Vagina (tissue), 2 donors: ENCODE measurements at places on chromosomes 13 and 19. TPM values are rescaled to one million over a fixed set of nuclear protein-coding genes. Genes with fewer than 3 reads are reported as not detected.

The LRFN3 gene
- 9.1 TPM for total RNA-seq

The YIPF2 gene
- total RNA-seq, result 42.7 TPM

The CD33 gene
- 5.6 TPM for total RNA-seq

The CCDC122 gene
- total RNA-seq, result 4.9 TPM

The ITGBL1 gene
- 6.4 TPM for total RNA-seq

The CYP4F11 gene
- total RNA-seq, result 5.6 TPM

The MAG gene
- total RNA-seq, result not detected

The CEACAM18 gene
- not detected for total RNA-seq

The PLPP2 gene
- total RNA-seq, result 49.4 TPM

The MAB21L1 gene
- total RNA-seq, result 0.74 TPM

The PRR36 gene
- not detected for total RNA-seq

The IRGC gene
- not detected for total RNA-seq

The KATNAL1 gene
- total RNA-seq, result 20.6 TPM
